ENCODE measurements at places on chromosomes 11 and 22. TPM values are rescaled to one million over a fixed set of nuclear protein-coding genes. Genes with fewer than 3 reads are reported as not detected.

DNA sequence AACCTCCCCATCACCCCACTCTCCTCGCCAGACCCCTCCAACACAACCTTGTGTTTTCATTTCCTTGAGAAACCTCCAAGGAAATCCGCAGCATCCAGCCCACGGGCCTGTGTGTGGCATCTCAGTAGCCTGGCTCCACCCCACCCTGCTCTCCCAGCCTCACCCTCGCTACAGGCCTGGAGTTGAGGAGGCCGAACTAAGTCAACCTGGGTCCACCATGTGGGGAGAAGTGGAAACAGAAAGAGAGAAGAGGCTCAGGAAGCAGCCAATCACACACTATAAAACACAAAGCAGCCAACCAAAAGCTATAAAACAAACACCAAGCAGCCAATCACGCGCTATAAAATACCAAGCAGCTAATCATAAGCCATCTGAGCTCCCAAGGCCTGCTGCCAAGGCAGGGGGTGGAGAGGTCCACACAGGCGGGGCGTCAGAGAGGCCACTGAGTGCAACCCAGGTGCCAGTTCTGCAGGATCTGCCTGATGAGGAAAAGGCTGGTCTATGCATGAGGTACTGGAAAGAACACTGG, 72.0 kb downstream of the MICAL3 start:
- no peaks in the 10 kb centered on the region for H3K27me3 ChIP-seq
- H3K27ac ChIP-seq = peak overlapping the region; percentile 90
- H3K4me3 ChIP-seq = no peak overlapping the region
- no peaks in the 10 kb centered on the region for H3K36me3 ChIP-seq

DNA sequence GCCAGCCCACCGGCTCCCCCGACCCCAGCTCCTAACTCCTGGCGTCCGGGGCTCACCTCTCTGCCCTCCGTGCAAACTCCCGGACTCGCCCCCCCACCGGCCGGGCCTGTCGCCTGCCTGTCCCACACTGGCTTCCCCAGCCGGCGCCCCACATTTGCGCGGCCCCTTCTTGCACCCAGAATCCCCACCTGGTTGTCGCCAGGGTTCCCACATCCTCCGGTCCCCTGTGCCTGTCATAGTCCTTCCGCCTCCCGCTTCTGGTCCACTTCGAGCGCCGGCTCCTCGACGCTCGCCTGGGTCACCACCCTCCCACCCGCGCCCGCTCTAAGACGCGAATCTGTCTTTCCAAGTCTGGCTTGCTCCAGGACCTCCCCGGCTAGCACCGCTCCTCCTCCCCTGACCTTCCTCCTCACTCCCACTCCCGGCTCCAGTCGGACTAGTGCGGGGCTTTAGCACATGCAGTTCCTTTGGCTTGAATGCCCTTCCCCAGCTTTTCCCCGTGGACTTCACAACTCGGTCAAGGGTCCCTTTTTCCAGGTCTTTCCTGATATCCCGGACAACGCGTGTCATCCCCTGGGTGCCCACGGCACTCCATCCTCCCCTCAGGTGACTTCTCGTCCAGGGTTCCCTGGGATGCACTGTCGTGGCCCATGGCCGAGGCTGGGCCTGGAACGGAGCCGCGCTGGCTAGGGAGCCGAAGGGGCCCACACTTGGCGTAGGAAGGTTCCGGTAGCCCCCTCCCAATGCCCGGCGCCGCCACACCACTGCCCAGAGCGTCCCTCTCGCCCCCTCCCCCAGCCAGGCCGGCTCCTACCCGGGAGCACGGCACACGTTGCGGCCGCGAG, 635 bp downstream of the SCARF2 start:
- no peak for DNase-seq
- H3K36me3 ChIP-seq = no peaks in the 10 kb centered on the region

- H3K4me3 ChIP-seq = no peak overlapping the region
- peaks cover 14% of the 10 kb centered on the region for H3K27me3 ChIP-seq
- no peaks in the 10 kb centered on the region for H3K36me3 ChIP-seq
Observed at GRCh38 chr22:44758344-44758973, 6.1 kb downstream of the ARHGAP8 start.

DNA sequence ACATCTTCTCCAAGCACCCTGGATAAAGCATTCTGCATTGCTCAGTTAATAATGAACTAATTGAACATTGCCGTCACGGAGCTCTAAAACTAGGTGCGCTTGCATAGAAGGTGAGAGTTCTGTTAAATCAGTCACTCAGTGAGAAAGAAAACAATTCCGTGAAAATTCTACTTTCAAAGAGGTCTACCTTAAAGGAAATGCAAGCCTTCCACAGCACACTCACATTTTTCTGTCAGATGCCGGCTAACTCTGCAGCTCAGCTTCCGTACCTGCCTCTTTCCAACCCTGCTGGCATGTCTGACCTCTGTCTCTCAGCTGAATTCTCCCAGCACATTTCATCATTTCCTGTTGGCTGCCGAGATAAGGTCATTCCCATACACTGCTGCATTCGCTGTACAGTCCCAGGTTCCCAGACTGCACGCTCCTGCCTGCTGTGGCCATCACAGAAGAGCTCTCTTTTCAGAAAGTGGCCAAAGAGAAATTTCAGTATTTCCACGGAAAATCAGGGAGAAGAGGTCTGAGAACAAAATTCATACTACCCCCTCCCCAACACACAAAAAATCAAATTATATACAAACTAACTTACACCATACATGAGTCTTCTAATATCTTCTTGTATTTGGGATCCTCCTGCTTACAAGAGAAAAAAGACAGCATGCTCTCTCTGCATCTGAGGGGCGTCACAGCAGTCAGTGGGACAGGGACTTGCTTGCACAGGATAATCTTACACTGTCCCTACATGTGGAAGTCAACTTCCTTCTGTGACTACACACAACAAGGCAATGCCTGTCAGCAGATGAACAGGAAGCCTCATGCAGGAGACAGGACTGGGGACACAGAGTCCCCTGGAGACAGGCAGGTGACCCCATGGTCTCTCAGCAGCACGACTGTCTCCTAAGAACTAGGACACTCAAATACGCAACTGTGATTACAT, 55.1 kb downstream of the PACSIN2 start:
- DNase-seq = peak; percentile 63
- peak overlapping the region; percentile 52 for H3K4me3 ChIP-seq
- H3K27me3 ChIP-seq = no peaks in the 10 kb centered on the region
- peak overlapping the region; percentile 67 for H3K27ac ChIP-seq

Gene ZNF215
- total RNA-seq = 0.21 TPM

Gene TECTA
- total RNA-seq = 1.1 TPM

Gene CHRM1
- total RNA-seq = not detected

Gene C11orf58
- 124 TPM for total RNA-seq

Measured in heart left ventricle (tissue), 16 donors.